Stimulated activated CD8-positive, alpha-beta memory T cell treated with anti-CD3 and anti-CD28 coated beads, Interleukin-12 subunit alpha, Interleukin-12 subunit beta, amount 100 ng/mL, for 1 hour (primary cell): ENCODE measurements at places on chromosomes 7 and 10.

GRCh38 chr10:76315240-76315639 lies 883.8 kb downstream of the LRMDA start:
- DNase-seq = no peak

DNA sequence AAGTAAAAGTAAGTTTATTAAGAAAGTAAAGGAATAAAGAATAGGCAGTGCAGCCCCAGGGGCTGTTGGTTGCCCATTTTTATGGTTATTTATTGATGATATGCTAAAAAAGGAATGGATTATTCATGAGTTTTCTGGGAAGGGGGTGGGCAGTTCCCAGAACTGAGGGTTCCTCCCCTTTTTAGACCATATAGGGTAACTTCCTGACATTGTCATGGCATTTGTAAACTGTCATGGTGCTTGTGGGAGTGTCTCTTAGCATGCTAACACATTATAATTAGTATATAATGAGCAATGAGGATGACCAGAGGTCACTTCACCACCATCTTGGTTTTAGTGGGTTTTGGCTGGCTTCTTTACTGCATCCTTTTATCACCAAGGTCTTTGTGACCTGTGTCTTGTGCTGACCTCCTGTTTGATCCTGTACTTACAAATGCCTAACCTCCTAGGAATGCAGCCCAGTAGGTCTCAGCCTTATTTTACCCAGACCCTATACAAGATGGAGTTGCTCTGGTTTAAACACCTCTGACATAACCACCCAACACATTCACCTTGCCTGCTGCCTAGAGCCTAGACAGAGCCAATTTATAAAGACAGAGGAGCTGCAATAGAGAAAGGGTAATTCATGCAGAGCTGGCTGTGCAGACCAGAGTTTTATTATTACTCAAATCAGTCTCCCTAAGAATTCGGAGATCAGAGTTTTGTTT lies 10.9 kb upstream of the ERCC6 start:
- no peak for DNase-seq

DNA sequence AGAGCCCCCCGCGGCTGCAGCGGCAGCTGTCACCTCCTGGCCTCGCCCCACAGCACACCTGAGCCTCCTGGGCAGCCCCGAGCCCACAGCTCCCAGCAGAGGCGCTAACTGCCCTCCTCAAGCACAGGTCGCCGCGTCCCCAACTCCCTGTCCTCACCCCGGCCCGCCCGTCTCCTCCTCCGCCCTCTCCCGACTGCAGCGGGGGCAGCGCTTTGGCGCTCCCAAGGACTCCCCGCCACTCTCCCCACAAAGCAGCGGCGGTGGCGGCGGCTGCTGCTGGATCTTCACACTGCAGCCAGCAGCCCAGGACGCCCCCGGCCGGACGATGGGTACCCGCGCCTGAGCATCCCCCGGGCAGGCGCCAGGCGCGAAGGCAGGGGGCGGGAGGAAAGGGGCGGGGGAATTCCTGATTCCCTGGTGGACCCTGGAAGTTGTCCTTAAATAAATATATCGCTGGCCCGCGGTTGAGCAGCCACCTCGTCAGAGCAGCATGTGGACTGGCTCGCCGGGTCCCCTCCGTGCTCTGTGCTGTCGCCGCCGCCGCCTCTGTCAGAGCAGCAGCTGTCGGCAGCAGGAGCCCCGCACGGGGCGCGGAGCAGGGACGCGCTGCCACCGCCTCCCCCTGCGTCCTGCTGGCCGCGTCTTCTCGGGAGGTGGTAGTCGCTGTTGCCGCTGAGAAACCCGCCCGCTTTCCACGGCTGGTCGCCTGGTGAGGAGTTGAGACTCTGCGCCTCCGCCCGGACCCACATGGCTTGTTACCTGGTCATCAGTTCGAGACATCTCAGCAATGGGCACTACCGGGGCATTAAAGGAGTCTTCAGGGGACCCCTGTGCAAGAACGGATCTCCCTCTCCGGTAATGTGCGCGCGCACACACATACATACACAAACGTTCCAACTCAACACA lies at the start of gene ZNF804B:
Gene ZNF804B, plus strand, starts transcription at position 471 of the 906 bp plus-strand sequence. Its CDS starts 277 bp downstream, at position 748.
- no peak for DNase-seq

- DNase-seq = no peak
Observed at GRCh38 chr7:26863518-26864308, 677 bp downstream of the SKAP2 start.

GRCh38 chr10:60187691-60188090 lies 202.0 kb downstream of the ANK3 start:
- DNase-seq = no peak

- no peak for DNase-seq
Observed at GRCh38 chr10:125154529-125154928, 5.8 kb downstream of the CTBP2 start.

GRCh38 chr7:77433901-77434300 lies 17.8 kb upstream of the GSAP start:
- no peak for DNase-seq

DNA sequence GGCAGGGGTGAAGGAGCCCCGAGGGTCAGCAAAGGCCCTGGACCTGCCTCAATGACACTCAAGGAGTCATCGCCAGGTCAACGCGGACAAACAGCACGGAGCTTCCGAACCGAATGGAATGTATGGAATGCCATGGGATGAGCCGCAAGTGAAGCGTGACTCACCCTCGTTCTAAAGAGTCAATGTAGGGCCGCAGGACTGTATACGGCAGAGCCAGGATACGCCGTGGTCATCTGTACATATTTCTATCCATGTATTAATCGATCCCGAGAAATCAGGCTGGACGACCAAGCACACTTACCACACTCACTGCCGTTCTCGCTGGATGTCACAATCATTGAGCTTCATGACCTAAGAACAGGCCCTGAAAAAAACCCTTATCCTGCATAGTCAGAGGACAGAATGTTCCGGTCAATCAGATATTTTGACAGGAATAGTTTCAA lies 4.3 kb downstream of the SNX8 start:
- DNase-seq = no peak

GRCh38 chr10:101214446-101215396 lies 14.5 kb downstream of the LBX1 start:
- peak; percentile 62 for DNase-seq

- DNase-seq = no peak
Observed at GRCh38 chr7:142800699-142801260, 30.0 kb downstream of the PRSS2 start.

GRCh38 chr10:131706476-131706875 lies 194.3 kb upstream of the PPP2R2D start:
- no peak for DNase-seq

DNA sequence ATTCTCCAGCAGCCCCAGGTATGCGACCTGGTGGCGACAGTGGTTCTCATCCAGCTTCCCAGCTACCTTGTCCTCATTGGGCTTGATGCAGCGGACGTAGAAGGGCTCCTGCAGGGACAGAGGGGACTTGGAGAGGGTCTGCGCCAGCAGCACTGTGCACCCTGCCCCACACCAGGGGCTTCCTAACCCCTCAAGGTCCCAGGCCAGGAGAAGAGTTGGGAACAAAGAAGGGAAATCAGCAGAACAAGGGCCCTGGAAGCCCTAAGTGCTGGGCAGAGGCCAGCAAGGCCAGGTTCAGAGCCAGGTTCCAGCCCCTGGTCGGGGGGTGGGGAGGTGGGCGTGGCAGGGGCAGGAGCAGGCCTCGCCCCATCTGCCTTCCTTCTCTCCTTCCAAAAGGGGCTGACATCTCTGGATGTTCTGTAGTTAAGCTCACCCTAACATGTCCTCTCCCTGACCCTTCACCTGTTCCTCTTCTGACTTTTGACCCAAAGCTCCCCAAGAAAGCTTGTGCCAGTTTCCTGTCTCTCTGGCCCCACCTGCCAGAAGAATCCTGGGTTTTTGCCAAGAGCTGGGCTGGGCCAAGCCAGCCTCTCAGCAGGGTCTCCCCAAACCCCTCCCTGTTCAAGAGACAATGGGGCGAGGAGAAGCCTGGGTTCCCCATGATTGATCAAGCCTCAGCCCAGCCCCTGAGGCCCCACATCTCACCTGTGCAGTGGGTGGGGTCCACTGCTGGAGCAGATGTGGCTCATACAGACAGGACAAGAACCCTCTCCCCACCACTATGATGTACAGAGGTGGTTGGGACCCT lies 11.9 kb downstream of the MYO1G start:
- no peak for DNase-seq

- no peak for DNase-seq
Observed at GRCh38 chr7:55588976-55589604, 16.8 kb upstream of the VOPP1 start.
